Stimulated activated CD4-positive, alpha-beta T cell treated with anti-CD3 and anti-CD28 coated beads, Interleukin-2, amount 100 ng/mL, for 24 hours (primary cell): ENCODE measurements at places on chromosomes 5 and 9.
A peak's percentile ranks its signal among the peaks of the same experiment; 100 is the strongest.

DNA sequence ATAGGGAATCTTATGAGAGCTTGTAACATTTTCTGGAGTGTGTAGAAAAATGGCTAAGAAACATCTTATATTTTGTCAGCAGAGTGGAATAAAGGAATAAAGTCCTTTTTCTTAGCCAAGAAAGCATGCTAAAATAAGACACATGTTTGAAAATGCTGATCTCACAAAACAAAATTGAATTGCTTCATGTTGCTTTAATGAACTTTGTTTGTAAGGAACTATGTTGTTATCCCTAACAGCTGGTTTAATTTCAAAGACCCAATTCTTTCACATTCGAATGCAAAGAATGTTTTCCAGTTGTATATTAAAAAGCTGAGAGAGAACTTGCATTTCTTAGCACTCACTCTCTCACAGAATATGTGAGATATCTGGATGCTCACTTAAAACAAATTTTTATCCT lies 107.6 kb downstream of the MUSK start:
- DNase-seq: no peak

DNA sequence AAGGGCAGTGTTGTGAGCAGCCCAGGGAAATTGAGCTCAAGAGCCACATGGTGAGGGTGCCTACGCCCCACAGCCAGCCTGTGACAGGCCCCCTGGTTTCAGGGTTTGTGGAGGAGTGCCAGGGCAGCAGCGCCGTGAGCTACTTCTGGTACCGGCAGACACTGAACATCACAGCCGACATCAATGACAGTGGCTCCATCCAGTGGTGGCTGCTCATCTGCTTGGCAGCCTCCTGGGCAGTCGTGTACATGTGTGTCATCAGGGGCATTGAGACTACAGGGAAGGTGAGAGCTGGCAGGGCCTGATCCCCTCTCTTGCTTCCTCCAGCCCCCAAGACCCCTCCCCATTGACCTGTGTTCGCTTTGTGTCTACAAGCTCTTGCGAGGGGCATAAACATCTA lies 10.2 kb downstream of the SLC6A18 start:
- no peak for DNase-seq

DNA sequence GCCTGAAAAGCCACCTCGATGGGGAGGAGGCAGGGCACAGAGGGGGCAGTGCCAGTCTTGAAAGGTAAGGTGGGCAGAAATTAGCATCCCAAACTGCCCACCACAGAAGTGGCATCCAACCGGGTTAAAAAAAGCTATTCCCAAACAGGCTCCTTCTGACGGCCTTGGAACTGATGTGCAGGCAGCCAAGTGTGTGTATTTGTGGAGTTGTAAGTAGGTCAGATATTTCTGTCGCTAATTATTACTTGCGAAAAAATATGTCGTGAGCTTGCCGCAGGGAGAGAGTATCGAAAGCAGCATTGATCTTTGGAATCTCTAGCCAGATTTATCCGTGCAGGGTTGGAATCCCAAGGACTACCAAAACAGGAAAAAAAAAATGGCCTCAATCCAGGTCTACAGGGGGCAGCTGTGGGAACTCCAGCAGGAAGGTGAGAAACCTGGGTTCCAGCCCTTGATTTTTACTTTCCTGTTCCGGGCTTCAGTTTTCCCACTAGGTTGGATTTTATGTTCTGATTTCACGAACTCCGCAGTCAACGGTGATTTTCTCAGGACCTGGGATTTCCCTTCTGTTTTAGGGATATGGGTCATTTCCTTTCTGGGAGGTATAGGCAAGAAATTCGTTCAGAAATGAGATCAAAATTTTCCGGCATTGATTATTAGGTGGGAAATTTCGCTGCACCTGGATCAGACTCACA lies 200.8 kb downstream of the RGS3 start:
- DNase-seq: no peak

- no peak for DNase-seq
Measured at GRCh38 chr5:64190562-64191306, 25.1 kb downstream of the RNF180 start.

DNA sequence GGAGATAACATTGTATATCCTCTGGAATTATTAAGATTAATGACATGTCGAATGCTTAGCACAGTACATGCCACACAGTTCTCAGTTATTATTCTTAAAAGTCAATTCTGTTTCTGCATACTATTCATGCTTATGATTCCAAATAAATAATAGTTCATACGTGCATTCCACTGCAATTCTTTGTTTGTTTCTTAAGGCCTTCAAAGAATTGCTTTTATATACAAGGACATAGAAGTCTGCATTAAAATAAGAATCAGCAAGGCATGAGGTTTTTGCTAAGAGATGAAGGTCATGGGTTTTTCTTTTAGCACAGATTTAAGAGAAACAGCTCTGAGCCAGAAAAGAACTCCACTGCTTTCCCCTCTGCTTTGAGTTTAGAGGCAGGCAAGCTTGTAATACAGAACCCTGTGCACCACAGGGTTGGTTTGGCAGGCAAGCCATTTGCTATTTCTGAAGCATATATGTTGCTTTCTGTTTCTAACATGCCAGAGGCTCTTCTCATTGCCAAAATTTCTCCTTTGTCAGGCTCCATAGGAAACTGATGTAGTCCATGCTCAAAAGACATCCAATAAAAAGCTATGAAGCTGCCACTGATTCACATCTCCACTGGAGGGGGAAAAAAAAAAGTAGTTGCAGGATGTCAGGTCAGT lies 420.6 kb upstream of the TYRP1 start:
- DNase-seq: no peak

GRCh38 chr5:100872408-100873190 lies 30.5 kb downstream of the ST8SIA4 start:
- no peak for DNase-seq

- DNase-seq: peak; percentile 35
Measured at GRCh38 chr5:179866241-179867078, 7.8 kb upstream of the MRNIP start.

DNA sequence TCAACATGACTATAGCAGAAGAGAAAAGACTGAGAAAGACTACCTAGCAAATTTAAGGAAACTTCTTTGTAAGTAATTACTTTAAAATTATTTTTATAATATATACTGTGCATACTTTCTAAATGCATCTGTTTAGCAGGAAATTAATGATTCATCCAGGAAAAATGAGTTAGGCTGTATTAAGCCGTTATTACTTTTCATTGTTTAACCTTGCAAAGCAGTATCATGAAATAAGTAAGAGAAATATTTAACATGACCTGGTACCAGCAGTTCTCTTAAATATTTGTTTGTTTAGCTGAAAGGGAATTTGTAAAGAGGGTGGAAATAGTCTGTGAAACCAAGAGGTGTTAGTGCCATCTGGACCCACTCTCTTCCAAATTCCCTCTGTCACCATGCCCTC lies 175.0 kb downstream of the GNAQ start:
- no peak for DNase-seq
